Brain pericyte (primary cell): ENCODE measurements at places on chromosomes 12 and 14.

DNA sequence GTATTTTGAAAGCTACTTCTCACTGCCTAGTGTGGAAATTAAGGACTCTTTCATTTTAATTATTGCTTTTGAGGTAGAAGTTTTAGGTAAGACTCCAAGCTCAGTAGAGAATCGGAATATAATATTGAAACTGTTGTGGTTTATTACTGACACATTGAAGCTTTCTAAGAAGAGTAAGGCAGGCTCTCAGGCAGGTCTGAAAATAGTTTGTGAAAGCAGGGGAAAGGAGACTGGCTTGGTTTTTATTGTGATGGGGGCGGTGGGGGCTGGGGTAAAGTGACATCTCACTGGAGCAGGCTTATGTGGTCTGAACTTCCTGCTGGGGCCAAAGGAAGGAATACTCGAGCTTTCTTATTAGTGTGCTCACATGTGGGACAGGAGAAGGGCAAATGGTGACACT, 79.5 kb downstream of the OTOGL start:
- no peak for DNase-seq

GRCh38 chr12:122820138-122820537, 15.1 kb upstream of the HIP1R start:
- no peak for DNase-seq

DNA sequence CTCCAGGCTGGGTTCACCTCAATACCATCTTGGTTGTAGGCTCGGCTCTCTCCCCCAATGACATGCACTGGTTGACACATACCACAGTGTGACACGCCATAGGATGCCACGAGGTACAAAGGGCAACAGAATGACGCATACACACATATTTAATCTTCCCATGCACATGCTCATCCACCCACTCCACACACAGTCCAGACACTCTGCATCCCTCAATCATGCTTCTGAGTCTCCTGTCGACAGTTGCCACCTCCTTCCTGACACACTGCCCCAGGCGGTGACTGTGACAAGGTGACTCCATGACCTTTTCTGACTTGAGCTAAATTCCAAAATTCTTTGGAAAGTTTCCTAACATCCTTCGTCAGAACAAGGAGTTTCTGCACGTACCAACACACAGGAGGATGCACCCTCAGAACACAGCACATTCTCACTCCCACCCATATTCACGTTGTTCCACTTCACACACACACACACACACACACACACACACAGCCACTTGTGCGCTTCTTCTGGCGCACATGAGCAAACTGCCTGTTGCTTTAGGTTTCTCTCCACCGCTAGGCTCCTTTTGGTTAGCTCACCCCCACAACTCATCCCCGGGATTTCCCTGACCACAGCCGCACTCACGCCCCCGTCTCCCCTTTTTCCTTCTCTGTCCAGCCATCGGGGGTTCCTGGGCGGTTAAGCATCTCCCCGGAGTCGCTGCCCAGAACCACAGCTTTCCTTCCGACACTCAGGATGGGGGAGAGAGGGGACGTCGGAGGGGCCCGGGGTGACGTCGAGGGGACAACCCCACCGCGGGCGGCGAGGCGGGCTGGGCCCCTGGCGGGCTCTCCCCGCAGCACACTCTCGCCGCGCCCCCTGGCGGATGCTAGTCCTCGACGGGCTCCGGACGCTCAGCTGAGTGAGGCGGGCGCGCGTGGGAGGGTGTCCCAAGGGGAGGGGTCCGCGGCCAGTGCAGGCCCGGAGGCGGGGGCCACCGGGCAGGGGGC, 536 bp upstream of the WNT1 start:
- no peak for DNase-seq

GRCh38 chr12:58034712-58035111, 93.3 kb downstream of the ATP23 start:
- no peak for DNase-seq

- no peak for DNase-seq
Measured at GRCh38 chr12:52224151-52224550, 8.9 kb upstream of the KRT7 start.

DNA sequence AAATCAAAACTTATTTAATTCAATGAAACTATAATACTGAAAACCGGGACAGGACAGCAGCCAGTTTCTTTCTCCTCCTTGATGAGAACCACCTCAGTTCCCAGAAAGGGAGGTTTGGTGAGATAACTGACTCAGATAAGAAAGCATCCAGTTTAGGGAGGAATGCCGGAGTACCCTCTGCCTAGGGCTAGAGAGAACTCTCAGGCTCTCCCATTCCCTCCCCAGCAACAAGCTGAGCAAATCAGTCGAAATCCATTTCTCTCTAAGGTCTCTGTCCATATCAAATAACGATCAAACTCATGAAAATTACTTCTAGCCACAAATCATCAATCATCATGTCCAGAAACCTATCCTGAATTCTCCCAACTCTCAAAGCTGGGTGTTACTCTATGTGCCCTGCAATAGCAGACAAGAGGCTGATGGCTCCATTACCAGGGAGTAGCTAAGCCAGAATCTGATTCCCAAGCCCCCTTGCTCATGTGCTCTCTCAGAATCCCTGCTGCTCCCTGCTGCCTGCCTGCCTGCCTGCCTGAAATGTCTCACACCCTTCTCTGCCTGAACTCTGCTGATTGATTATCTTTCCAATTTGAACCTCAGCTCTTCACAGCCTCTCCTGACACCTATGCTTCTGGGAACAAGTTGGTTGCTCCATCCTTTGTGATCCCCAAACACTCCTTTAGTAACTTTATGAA, 49.4 kb downstream of the SLC25A47 start:
- DNase-seq, result no peak

- DNase-seq, result peak; percentile 30
Measured at GRCh38 chr14:39266525-39266870, 32.8 kb downstream of the MIA2 start.

GRCh38 chr14:87152693-87153092, 840.3 kb downstream of the GALC start:
- no peak for DNase-seq

GRCh38 chr14:55129086-55129427, at the start of gene LGALS3:
TSS of gene LGALS3 (plus strand) at chr14:55129252. CDS start at chr14:55137374, 8,122 bp downstream.
- DNase-seq, result no peak

DNA sequence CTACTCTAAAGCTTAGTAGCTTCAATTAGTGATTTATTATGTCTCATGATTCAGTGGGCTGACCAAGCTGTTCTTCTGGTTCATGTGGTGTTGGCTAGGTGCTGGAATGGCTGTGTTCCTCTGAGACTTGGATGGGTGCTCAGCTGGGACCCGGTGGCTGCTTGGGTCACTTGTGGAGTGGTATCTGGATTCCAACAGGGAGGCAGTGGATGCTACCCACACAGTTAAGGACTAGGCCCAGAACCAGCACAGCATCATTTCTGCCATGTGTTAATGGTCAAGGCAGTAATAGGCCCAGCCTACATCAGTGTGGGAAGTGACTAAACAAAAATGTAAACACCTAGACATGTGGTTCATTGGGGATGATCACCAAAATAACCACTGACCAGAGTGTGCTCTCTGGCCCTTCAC, 72.2 kb downstream of the FGD4 start:
- DNase-seq, result no peak

- DNase-seq, result no peak
Measured at GRCh38 chr12:51295651-51296050, 25.4 kb upstream of the SMAGP start.

GRCh38 chr12:117096501-117097042, 2.6 kb downstream of the TESC start:
- DNase-seq, result no peak

- no peak for DNase-seq
Measured at GRCh38 chr12:67811437-67812361, 163.2 kb downstream of the DYRK2 start.

DNA sequence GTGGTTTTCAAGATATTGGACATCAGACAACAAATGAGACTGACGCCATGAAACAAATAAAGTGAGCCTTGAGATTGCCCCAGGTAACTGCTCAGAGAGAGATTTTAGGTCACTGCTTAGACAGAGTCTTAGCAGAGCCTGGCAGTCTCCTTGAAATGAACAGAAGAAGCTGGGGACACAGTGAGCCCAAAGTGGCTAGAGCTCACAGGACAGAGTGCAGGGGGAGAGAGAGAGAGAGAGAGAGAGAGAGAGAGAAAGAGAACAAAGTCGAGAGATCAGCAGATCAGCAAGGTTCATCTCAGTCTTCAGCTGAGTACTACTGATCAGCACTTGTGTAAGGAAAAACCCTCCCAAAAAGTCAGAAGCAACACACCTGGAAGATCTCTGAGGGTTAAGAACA, 147.4 kb downstream of the RMST start:
- DNase-seq, result no peak

GRCh38 chr12:68812553-68813241, 4.7 kb downstream of the MDM2 start:
- DNase-seq, result no peak

DNA sequence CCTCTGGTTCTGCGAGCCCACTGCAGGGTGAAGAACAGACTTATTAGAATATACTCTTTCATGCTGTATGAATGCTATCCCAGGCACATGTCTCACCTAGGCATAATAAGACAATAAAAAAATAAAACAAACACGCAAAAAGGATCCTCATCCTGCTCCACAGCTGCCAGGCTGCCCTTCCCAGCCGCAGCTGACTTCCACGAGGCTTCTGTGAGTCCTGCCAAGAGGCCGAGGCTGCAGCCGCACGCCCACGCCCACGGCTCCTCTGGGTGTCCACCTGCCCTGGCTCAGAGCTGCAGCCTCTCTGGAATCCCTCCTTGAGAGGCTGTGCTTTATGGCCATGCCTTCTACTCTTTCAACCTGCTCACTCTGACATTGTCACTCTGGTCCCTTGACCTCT, 6.9 kb downstream of the SMIM41 start:
- DNase-seq, result no peak

GRCh38 chr12:83473408-83474095, 786.8 kb downstream of the TMTC2 start:
- no peak for DNase-seq

- no peak for DNase-seq
Measured at GRCh38 chr12:16788506-16789203, 182.7 kb upstream of the LMO3 start.

DNA sequence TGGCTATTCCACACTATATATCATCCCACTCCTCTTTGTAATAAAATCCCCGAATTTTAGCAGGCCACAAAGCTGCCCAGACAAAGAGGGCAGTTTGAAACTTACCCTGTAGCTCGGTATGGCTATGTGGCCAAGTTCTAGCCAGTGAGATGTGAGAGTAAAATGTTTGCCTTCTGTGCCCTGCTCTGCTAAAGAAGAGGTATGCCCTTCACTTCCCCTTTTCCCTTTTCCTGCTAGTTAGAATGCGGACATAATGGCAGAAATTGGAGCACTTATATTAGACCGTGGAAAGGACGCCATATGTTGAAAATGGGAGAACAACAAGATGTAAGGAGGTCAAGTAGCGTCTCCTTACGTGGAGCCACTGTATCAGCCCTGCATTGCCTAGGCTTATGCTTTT, 11.5 kb upstream of the CCDC91 start:
- no peak for DNase-seq

- no peak for DNase-seq
Measured at GRCh38 chr12:52860102-52860823, 11.5 kb upstream of the KRT78 start.

DNA sequence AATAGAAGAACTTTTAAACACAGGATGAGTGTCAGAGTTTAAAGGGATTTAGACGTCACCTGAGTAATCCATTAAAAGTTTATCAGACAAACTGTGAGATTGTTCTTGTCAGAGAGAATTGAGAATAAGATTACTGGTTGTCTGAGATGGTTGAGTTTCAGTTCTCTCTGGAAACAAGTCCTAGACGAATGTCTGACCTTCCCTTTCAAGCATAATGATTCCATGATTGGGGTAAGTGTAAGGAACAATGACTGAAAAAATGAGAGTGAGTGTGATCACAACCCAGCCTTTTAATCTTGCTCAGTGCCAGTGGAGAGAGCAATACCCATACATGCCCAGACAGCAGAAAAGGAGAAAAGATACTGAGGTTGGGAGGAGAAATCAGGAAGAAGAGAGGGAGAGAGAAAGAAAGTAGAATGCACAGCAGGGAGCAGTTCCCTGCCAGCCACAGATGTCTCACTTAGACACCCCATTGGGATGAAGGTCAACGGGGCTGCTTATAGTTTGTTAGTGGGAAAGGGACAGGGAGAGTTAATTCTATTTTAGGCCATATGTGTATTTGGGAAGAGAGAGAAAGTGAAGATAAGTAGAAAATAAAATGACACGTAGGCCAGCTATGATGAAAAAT, 4.3 kb downstream of the GRIP1 start:
- peak; percentile 12 for DNase-seq
